ENCODE measurements at places on chromosomes 1 and 21.
A peak's percentile ranks its signal among the peaks of the same experiment; 100 is the strongest.

DNA sequence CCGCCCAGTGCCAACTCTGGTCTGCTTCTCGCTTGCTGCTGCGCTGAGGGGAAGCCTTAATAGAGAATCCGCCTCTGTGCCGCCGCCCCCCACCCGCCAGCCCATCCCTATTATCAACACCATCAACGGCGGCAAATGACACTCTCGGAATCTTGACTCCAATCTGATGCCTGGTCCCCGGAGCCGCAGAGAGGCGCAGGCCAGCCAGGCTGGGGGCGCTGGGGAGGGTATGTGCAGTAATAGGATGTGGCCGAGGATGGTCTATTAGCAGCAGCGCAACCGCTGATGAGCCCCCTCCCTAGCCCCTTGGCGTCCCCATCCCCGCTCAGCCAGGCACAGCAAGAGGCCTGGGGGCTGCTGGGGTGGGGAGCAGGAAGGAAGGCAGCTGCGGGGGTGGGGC is 15.1 kb upstream of the DMBX1 start:
- no peak for DNase-seq

DNA sequence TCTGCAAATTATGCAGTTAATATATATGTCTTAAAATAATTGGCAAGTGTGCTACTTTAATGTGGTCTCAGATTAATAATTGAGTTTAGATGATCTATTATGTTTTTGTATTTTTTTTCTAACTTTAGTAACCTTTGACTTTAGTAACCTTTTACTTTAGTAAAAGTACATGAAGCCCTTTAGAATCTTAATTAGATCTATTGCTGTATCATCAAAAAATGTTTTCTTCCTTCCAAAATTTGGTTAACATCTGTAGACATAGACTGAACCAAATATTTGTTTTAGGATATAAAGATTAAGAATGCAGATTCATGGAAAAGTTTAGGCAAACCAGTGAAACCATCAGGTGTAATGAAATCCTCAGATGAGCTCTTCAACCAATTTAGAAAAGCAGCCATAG is 25.7 kb upstream of the EPHX4 start:
- no peak for DNase-seq

GRCh38 chr1:43255438-43256210 is 14.2 kb upstream of the TMEM125 start:
- no peak for DNase-seq

GRCh38 chr1:185646202-185646683 is 87.9 kb upstream of the HMCN1 start:
- DNase-seq = no peak

DNA sequence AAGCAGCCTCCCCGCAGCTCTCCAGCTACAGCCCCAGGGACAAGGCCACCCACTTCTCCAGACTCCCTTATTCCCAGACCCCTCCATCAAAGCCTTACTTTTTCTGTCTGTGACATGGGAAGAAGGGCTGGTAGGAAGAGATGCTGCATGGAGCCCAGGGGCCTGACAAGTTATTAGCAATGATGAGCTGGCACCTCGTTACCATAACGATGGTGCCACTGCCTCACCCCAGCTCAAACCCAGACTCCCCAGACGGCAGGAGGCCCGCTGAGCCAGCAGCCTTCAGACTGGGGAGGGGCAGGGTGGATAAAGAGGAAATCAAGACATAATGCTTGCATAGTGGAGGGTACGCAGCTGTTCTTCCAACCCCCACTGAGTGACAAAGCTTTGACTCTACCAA is 3.3 kb downstream of the DLGAP3 start:
- DNase-seq = no peak

DNA sequence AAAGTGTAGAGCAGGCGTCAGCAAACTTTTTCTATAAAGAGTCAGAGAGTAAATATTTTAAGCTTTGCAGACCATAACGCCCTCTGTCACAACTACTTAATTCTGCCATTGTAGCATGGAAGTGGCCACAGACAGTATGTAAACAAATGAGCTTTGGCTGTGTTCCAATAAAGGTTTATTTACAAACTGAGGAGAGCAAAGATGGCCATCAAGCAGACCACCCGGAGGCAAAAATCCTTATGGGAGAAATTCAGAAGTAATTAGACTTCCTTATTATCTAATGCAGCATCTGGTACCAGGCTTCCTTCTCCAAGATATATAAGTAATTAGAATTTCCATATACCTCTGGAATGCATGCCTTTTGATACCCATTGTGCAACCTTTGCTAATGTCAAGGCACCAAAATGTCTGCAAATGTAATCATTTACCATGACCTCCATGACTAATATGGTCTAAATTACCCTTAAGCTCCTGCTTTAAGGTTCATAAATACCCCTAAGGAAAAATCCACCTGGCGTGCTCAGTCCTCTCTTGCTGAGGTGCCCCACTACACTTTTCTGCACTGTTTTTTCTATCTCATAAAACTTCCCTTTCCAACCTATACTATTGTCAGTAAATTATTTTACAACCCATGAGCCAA is 377.8 kb downstream of the MATN1 start:
- no peak for DNase-seq

DNA sequence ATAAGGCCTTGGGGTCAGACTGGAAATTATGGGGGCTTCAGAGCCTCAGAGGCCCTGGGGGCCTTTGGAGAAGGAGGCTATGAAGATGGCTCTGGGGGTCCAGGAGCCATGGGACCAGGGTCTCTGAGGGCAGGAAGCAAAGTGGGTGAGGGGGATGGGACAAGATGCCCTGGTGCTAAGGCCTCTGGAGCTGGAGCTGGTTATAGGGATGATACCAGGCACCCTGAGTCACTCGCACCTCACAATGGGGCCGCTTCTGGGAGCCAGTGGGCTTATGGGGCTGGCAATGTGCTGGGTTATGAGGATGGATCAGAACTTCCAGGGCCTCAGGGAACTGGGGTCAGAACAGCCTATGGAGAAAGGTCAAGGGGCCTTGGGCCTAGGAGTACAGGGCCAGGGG is 17.6 kb downstream of the IGFN1 start:
- DNase-seq = no peak

- no peak for DNase-seq
Observed at GRCh38 chr1:23400324-23401114, 24.0 kb downstream of the TCEA3 start.

DNA sequence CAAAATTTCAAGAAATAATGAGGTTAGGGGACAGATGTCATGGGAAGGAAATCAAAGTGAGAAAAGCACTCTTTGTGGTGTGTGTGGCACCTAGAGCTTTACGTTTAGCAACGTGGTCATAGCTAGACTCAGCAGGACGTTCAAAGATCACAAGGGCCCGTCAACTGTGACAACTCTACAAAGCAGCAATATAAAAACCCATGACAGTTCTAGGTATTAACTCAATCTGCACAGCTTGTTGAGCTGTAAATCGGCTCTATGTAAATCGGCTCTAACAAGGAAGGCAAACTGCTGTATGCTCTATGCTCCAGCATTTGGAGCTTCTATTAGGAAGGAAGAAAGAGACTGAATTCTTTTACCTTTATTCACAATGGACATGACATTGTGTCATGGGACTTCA is 64.8 kb downstream of the TP53BP2 start:
- no peak for DNase-seq

- DNase-seq = peak; percentile 69
Observed at GRCh38 chr1:168135921-168136708, 615 bp downstream of the GPR161 start.

- DNase-seq = no peak
Observed at GRCh38 chr1:119097380-119097779, 43.1 kb downstream of the WARS2 start.

GRCh38 chr1:233496993-233497392 is 116.9 kb upstream of the KCNK1 start:
- no peak for DNase-seq

DNA sequence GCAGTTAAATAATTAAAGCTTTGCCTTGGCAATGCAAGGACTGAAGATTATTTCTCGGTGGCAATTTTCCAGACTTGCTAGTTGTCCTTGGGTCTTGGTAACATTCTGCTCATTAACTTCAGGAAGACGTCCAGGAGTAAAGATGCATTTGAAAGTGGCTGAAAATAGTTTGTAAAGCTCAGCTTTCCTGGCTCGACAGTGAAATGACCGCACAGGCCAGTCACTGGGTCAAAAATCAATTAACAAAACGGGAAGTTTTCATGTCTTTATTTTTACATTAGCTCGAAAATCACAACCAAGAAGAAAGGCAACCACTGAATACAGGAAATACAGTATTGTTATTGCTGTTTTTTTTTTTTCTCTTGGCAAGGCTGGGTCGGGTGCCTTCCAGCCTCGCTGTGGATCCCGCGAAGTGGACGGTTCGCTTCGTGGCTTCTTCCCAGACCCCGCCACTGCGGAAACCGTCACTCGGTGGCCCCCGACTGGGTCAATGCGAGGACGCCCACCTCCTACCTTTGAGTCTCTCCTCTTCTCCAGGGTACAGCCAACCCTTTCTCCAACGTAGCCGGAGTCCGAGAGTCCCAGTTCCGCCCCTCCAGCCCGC is 479 bp upstream of the SNX7 start:
- peak; percentile 1 for DNase-seq

DNA sequence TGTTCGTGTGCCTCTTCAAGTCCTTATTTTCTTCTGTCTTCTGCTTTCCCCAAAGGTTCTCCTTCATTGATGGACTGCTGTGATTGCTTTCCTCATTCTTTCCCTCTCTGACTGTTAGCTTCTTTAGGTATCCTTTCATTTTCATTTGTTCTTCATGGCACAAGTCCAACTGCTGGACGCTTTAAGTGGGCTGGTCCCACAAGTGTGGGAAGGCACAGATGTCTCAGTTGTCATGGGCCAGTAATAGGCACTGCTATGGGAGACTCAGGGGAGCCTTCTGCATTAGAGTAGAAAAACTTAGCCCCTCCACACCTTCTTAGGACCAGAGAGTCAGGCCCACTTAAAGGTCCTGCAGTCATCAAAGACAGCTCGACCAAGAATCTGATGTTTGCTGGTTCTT is 122.3 kb upstream of the C1orf105 start:
- no peak for DNase-seq

DNA sequence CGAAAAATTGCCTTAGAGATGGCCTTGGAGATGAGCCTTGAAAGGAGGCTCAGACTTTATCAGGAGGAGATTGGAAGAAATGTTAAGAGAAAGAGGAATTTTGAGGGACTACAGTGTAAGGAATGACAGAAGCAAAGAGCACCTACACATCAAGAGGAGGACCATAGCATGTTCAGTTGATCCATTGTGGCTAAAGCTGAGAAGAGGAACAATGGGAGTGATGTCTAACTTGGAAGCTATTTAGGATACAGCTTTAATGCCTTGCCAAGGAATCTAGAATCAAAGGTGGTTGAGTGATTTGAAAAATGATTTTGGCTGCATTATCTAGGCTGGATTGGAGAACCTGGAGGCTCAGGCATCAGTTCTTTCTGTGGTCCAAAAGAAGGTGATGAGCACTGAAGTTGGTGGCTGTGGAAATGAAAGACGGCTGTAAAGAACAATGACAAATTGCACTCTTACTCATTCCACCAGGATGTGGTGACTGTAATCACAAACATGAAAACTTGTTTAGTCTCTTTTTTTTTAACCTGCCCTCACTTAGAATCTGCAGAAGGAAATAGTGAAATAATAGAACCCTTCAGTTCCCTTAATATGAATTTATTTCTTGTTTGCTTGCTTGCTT is 11.3 kb downstream of the FAM20B start:
- no peak for DNase-seq

DNA sequence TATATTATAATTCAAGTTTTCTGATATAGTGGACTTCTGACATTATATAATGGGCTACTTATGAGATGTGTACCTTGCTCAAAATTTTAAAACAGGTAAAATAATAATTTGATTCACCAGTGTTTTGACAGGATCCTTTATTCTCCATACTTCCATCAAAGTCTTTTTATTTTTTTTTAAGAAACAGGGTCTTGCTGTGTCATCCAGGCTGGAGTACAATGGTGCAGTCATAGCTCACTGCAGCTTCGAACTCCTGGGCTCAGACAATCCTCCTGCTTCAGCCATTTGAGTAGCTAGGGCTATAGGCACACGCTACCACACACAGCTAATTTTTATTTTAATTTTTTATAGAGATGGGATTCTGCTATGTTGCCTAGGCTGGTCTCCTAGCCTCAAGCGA is 129.4 kb downstream of the NRDC start:
- no peak for DNase-seq

GRCh38 chr1:185574139-185574875 is 159.9 kb upstream of the HMCN1 start:
- no peak for DNase-seq

GRCh38 chr1:222739465-222739864 is 2.5 kb downstream of the FAM177B start:
- DNase-seq = no peak

DNA sequence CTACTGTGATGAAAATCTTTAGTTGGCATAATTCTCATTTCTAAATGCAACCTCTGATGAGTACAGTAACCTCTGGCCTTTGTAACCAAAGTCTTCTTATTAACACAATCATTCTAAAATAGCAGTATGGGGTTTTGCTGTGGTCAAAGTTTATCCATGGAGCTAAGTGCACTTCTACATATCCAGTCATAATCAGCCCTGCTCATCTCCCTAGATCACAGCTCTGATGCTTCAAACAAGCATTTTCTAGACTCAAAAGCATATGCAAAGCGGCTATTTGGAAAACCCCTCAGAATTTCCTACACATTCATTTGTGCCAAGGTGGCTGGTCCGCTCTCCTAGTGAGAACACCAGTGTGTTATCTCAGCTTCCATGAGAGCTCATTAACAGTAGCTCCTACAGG is 418.6 kb downstream of the MRPL39 start:
- DNase-seq = no peak

GRCh38 chr1:88730995-88731394 is 46.9 kb downstream of the PKN2 start:
- no peak for DNase-seq

- no peak for DNase-seq
Observed at GRCh38 chr1:15610167-15610566, 7.1 kb upstream of the DDI2 start.

GRCh38 chr1:229402993-229403392 is 30.9 kb downstream of the ACTA1 start:
- DNase-seq = no peak

DNA sequence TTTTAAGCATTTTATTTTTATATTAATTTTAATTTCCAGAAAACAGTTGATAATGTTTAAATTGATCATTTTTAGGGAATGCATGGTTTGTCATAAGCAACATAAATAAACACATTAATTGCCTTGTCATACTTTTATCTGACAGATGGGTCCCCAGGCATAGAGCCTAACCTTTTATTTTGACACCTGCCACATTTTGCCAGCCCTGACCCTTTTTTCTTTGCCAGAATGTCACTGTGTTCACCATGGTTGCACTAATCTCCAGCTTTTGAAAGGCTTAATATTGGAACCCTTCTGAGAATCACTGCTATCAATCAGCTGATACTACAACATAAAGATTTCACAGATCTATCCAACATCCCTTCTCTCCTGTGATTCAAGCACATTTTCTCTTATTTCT is 56.0 kb upstream of the DPYD start:
- no peak for DNase-seq
